Sigmoid colon (tissue), 7 donors: ENCODE measurements at places on chromosomes 16 and 17. TPM values are rescaled to one million over a fixed set of nuclear protein-coding genes. Genes with fewer than 3 reads are reported as not detected.

VWA3A gene
- under 0.01 TPM for total RNA-seq

NLRC3 gene
- 0.27 TPM for total RNA-seq

WFIKKN1 gene
- total RNA-seq, result 0.49 TPM

KRT36 gene
- not detected for total RNA-seq

DNA sequence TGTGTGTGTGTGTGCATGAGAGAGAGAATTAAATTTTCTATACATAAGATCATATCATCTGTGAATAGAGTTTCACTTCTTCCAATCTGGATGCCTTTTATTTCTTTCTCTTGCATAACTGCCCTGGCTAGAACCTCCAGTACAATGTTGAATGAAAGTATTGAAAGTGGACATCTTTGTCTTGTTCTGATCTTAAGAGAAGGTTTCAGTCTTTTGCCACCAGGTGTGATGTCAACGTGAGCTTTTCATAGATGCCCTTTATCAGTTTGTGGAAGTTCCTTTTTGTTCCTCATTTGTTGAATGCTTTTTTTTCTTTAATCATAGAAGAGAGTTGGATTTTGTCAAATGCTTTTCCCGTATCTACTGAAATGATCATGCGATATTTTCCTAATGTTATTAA is 63.3 kb downstream of the RNF213 start:
- DNase-seq, result no peak
- no peaks in the 10 kb centered on the region for H3K27me3 ChIP-seq
- H3K4me3 ChIP-seq, result no peak overlapping the region
- peaks cover 34% of the 10 kb centered on the region for H3K36me3 ChIP-seq
- H3K27ac ChIP-seq, result no peak overlapping the region
- no peaks in the 10 kb centered on the region for H3K4me1 ChIP-seq

GRCh38 chr17:40451420-40451819 is 8.2 kb downstream of the IGFBP4 start:
- peak; percentile 96 for DNase-seq
- H3K36me3 ChIP-seq, result peaks cover 30% of the 10 kb centered on the region
- no peaks in the 10 kb centered on the region for H3K27me3 ChIP-seq
- peak overlapping the region; percentile 1 for H3K4me3 ChIP-seq
- H3K4me1 ChIP-seq, result peaks cover 99% of the 10 kb centered on the region

- H3K27ac ChIP-seq, result no peak overlapping the region
- DNase-seq, result no peak
These were observed 17.4 kb downstream of the CCDC182 start for GRCh38 chr17:57727630-57728175.

DNA sequence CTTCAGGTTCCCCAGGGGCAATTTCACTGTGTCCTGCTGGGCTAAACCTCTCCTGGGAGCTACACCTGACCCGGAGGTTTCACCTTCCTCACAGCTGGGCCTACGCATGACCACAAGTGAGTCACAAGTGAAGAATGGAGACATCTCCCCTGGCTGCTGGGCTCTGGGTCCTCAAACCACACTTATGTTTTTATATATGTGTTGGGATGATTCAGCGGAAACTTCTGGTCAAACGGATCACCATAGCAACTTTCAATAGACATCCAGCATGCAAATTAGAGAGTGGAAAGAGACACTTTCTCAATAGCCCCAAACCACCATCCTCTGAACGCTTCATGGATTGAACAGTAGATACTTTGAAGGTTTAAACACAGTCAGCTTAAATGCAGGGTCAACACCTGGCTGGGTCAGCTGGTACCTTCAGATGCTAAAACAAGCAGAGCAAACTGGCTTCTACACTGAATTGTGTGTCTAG is 28.0 kb upstream of the MAF start:
- H3K27me3 ChIP-seq, result no peaks in the 10 kb centered on the region
- no peak overlapping the region for H3K27ac ChIP-seq
- DNase-seq, result no peak
- no peak overlapping the region for H3K4me3 ChIP-seq
- no peaks in the 10 kb centered on the region for H3K4me1 ChIP-seq
- H3K36me3 ChIP-seq, result no peaks in the 10 kb centered on the region

- H3K4me3 ChIP-seq, result no peak overlapping the region
- H3K36me3 ChIP-seq, result no peaks in the 10 kb centered on the region
- no peaks in the 10 kb centered on the region for H3K4me1 ChIP-seq
- H3K27ac ChIP-seq, result no peak overlapping the region
- no peaks in the 10 kb centered on the region for H3K27me3 ChIP-seq
- no peak for DNase-seq
These were observed 126.1 kb downstream of the HS3ST4 start for GRCh38 chr16:25817876-25818275.

DNA sequence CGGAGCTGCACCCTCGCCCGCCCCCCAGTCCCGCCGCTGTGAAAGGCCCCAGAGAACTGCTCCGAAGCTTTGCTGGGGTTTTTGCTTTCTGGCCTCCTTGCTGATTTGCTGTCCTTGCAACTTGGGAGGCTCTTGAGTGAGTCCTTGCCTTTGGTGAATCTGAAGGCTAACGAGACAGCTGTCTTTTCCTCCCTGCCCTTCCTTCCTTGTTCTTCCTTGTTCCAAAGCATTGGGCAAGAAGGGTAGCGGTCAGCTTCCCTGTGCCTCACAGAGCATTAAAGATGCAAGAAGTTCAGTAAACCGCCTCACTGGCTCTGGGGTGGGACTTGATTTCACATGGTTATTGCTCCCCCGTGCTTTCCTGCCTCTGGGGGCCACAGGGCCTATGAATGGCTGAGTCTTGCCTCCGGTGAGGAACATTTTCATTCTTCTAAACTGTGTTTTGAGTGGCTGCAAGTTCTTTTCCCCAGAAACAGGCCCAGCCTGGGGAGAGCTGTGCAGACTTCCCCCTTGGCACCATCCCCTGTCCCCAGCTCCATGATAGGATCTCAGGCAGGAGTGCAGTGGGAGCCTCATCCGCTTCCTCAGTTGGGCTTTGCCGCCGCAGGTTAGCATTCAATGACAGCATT is 1.4 kb downstream of the YPEL2 start:
- peak overlapping the region; percentile 76 for H3K4me3 ChIP-seq
- peaks cover 75% of the 10 kb centered on the region for H3K4me1 ChIP-seq
- H3K36me3 ChIP-seq, result no peaks in the 10 kb centered on the region
- peak; percentile 75 for DNase-seq
- no peaks in the 10 kb centered on the region for H3K27me3 ChIP-seq

- H3K36me3 ChIP-seq, result no peaks in the 10 kb centered on the region
- peak overlapping the region; percentile 87 for H3K27ac ChIP-seq
- no peaks in the 10 kb centered on the region for H3K27me3 ChIP-seq
- H3K4me1 ChIP-seq, result peaks cover 30% of the 10 kb centered on the region
- H3K4me3 ChIP-seq, result peak overlapping the region; percentile 70
These were observed 7.9 kb upstream of the SLFN14 start for GRCh38 chr17:35568561-35568960.

DNA sequence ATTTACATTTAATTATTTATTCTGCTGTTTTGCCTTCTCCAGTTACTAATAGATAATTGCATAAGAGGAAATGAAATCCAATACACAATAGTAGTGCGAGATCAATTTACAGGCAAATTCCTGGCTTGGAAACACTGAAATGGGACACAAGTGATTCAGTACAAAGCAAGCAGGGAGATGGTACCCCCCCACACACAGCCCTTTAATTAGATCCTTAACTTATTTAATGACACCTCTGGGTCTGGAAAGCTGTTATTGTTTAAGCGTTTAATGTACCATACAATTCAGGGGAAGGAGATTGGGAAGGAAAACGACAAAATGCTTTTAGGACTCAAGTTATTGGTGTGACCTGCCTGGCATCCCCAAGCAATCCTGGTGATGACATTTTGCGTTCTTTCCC is 318.2 kb downstream of the NPIPA8 start:
- no peaks in the 10 kb centered on the region for H3K4me1 ChIP-seq
- H3K27ac ChIP-seq, result no peak overlapping the region
- no peak for DNase-seq
- H3K36me3 ChIP-seq, result no peaks in the 10 kb centered on the region
- peaks cover 5% of the 10 kb centered on the region for H3K27me3 ChIP-seq
- no peak overlapping the region for H3K4me3 ChIP-seq
